ENCODE measurements at places on chromosomes 12 and 14.

- no peak for DNase-seq
Observed at GRCh38 chr12:1330477-1330827, 263.9 kb downstream of the FBXL14 start.

DNA sequence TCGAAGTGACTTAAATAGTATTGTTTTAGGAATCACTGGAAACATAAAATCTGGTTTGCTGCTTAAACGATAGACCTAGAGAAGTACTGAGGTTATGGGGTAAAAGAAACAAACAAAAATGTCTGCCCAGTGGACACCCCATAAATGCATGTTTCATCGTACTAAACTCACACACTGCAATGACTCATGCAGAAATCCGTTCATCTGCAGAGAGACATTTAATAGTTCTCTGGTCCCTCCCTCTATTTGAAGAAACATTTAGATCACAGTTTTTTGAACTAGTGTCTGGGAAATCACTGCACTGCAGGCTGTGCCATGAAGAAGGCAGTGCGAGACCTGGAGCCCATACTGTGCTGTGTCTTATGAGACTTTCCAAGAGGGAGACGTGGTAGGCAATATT is 25.5 kb downstream of the SLC17A8 start:
- peak; percentile 28 for DNase-seq

GRCh38 chr12:13161172-13161571 is 35.4 kb upstream of the EMP1 start:
- DNase-seq: no peak

- DNase-seq: peak; percentile 13
Observed at GRCh38 chr14:102140750-102141145, 1.1 kb downstream of the WDR20 start.

DNA sequence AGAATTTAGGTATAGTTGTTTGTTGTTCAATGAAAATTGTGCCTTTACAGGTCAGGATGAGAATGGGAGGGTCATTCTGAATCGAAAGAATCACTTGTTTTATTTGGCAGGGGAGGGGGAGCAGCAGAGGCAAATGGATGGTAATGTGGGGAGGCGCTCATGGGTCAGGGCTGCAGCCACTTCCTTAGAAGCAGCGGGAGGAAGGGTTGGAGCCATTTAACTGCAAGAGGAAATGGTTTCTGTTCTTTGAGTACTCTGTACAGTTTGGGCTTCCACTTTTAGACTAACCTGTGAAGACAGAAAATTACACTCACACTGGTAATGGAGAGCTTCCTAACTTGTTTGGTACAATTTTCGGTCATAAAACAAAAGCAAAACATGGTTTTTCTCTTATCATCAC is 57.2 kb downstream of the PIWIL1 start:
- no peak for DNase-seq

DNA sequence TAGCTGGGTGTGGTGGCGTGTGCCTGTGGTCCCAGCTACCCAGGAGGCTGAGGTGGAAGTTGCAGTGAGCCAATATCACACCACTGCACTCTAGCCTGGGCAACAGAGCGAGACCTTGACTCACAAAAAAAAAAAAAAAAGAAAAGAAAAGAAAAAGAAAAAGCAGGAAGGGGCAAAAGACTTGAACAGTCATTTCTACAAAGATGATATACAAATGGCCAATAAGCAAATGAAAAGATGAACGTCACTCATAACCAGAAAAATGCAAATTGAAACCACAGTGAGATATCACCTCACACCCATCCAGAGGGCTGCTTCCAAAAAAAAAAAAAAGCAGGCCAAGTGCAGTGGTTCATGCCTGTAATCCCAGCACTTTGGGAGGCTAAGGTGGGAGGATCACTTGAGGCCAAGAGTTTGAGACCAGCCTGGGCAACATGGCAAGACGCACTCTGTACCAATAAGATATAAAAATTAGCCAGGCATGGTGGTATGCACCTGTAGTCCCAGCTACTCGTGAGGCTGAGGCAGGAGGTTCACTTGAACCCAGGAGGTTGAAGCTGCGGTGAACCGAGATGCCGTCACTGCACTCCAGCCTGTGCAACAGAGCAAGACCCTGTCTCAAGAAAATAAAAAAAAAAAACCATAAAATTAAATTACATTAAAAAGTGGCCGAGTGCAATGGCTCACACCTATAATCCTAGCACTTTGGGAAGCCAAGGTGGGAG is 20.5 kb downstream of the UBC start:
- DNase-seq: no peak

GRCh38 chr14:72142328-72142727 is 210.1 kb downstream of the RGS6 start:
- no peak for DNase-seq

GRCh38 chr14:59831121-59831730 is 39.4 kb downstream of the RTN1 start:
- DNase-seq: no peak

DNA sequence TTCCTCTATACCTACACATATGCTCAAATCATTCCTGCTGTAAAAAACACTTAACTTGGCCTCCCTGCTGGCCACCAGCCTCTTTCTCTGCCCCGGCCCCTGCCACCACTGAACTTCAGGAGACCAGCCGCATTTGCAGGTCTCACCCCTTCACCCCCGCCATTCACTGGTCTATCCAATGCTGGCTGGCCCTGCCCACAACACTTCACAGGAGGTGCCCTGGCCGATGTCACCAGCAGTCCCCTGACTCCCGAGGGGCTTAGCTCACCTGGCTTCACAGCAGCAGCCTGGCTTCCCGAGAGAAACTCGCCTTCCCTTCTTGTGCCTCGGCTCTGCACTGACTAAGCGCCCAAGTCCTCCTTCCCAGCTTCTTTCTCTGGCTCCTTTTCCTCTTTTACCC is 7.5 kb downstream of the AK7 start:
- DNase-seq: no peak

GRCh38 chr12:29940811-29941210 is 157.1 kb upstream of the TMTC1 start:
- DNase-seq: no peak

DNA sequence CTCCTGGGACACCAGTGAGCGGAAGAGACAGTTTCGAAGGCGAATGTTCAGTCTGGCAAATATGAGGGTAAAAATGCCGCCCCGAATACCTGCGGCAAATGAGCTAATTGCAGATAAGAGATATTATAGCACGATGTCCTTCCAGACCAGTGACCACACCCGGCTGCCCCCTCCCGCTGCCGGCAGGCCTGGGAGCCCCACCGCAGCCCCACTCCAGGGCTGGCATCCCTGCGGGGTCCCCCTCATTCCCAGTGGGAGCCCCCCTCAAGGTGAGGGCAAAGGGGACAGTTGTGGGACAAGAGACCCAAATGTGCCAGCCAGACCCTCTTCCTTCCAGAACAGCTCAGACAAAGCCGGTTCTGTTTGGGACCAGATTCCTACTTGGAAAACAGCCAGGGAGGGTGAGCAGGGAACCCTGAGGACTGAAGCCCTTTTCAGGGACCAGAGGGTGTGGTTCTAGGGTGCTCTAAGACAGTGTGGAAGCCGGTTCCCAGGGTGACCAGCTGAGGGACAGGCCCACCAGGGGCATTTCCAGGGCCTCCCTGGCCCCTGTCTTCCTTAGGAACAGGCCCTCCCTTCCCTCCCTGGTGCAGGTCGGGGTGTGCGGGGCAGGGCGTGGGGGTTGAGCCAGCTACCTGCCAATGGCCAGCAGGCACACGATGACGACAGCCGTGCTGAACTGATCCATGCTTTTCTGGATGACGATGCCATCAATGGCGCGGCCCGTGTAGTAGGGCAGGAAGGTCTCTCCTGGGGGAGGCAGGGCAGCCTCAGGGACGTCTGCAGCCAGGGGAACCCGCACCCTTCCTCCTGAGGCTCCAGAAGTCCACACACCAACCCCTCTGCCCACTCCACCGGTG is 16.2 kb downstream of the ABCB9 start:
- no peak for DNase-seq

GRCh38 chr12:115223322-115223721 is 539.3 kb upstream of the TBX3 start:
- peak; percentile 84 for DNase-seq

GRCh38 chr12:29771786-29772185 is 12.0 kb downstream of the TMTC1 start:
- DNase-seq: no peak

GRCh38 chr14:102732924-102733323 is 44.3 kb upstream of the TRAF3 start:
- DNase-seq: no peak

DNA sequence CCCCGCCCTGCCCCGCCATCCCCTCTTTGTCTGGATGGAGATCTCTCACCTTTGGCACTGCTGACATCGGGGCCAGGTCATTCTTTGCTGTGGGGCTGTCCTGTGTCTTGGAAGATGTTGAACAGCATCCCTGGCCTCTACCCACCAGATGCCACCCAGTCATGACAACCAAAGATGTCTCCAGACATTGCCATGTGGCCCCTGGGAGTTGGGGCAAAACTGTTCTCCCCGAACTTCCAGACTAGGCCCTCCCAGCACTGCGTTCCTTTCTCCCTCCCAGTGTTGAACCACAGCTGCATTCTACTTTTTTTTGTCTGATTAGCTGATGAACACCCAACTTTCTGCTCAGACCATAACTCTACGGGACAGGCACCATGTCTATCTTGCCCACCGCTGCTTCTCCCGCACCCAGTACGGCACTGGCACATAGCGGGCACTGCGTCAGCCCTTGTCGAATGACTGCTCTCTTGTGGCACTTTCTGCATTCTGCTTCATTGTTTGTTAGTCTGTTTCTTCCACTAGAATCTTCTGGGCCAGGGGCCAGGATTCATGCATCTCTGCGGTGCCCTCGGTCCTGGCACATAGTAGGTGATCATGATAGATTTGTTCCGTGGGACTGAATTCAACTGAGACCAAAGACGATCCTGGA is 13.1 kb upstream of the MYL2 start:
- DNase-seq: no peak

DNA sequence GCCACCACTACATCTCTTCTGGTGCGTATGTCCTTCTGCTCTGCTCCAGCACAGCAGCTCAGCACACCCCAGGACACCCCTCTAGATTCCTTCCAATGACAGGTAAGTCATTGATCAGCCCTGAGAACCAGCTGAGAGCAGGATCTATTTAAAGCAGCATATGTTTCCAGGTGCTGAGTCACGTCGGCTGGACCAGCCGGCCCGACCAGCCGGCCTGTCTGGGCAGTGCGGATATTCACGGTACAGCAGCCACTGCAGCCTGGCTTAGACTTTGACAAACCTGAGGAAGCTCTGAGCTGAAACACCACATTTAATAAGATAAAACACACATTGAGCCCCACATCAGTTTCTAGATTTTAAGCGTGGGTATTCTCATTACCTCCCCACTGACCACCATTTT is 31.8 kb upstream of the RPH3A start:
- DNase-seq: no peak

GRCh38 chr14:76955575-76956315 is 72.8 kb downstream of the IRF2BPL start:
- peak; percentile 75 for DNase-seq

DNA sequence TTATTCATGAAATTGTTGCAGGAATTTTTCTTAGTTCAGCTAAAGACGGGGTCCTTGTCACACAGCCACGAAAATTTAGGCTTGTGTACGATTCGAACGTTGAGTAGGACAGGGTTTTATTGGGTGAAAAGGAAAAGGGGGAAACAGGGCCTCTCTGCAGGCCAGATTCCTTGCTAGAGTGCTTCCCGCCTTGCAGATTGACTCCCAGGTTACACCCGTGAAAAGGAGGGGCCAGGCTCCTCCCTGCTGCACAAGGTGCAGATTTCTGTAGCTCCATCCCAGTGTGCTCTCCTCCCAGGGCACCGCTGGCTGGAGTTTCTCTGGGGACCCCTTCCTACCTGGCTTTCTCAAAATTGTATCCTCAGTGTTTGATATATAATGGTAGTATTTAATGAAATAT is 221.5 kb downstream of the ERC1 start:
- no peak for DNase-seq

DNA sequence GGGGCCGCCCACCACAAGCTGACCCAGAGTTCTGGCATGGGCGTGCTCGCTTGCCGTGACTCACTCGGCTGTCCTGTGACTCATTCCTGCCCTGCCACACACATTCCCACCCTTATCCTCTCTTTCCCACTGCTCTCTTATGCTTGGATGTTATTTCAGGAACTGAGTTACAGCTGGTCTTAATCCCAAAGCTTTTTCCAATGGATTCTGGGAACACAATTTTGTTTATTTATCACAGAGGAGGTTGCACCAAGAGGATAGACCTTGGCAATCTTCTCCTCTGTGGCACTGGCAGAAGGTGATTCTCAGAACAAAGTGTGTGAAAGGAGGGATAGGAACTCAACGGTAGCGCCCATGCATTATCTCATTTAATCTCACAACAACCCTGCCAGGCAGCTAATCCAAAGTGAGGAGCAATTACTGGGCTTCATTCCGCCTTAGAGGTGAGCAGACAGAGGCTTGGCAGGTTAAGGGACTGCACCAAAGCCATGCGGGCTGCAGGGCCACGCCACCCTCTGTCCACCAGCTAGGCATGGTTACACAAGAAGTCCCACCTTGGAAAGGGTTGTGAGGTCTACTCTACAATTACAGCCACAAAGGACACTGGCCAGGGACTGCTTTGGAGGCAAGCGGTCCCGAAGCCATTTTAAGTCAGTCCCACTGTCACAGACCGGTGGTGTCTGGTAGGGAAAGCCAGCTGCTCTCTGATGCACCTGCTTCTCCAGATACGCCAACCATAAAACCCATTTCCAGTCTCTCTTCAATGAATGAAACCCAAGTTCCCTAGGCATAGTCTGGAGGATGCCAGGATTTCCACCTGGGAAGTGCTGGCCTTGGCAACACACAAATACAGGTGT is 32.9 kb downstream of the SYNE3 start:
- DNase-seq: peak; percentile 94

GRCh38 chr14:103330536-103330935 is 3.5 kb upstream of the EIF5 start:
- no peak for DNase-seq

DNA sequence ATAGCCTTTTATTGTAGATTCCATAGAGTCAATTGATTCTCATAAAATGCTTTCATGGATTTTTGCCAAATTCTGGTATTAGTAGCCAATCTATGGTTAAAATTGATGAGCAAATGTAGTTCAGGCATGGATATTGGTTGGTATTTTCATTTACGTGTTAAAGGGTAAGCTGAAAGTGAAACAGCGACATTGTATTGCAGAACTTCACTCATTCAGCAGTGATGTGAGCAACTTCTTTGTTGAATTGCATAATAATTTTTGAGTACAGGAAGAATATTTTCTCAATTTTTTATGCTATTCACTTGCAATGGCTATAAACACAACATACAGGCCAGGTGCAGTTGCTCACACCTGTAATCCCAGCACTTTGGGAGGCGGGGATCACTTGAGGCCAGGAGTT is 24.2 kb upstream of the FAM222A start:
- DNase-seq: no peak

GRCh38 chr14:38941488-38941887 is 161.5 kb downstream of the SEC23A start:
- DNase-seq: no peak

DNA sequence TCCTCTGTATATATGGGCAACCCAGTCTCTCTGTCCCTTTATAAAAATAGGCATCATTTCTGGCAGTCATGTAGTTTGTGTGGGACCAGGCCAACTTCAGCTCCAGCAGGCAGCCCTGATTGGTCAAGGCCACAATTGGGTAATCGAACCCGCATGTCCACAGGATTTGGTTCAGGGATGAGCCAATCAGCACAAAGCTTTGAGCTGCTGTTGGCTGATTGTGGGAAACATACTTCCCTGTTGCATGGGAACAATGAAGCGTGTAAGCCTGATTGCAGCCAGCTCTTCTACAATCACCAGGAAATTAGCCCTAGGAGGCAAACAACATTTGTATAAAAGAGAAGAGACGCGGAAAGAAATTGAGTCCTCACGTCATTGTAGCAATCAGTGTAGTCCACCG is 328.6 kb downstream of the PCNX1 start:
- no peak for DNase-seq

- DNase-seq: peak; percentile 82
Observed at GRCh38 chr14:96121660-96122395, 82.7 kb downstream of the C14orf132 start.

Data from EL (cell line).